Kidney glomerular epithelial cell (primary cell): ENCODE measurements at places on chromosomes 7 and 10.
A peak's percentile ranks its signal among the peaks of the same experiment; 100 is the strongest.

GRCh38 chr10:23197416-23197861, 5.3 kb downstream of the PTF1A start:
- DNase-seq: no peak

DNA sequence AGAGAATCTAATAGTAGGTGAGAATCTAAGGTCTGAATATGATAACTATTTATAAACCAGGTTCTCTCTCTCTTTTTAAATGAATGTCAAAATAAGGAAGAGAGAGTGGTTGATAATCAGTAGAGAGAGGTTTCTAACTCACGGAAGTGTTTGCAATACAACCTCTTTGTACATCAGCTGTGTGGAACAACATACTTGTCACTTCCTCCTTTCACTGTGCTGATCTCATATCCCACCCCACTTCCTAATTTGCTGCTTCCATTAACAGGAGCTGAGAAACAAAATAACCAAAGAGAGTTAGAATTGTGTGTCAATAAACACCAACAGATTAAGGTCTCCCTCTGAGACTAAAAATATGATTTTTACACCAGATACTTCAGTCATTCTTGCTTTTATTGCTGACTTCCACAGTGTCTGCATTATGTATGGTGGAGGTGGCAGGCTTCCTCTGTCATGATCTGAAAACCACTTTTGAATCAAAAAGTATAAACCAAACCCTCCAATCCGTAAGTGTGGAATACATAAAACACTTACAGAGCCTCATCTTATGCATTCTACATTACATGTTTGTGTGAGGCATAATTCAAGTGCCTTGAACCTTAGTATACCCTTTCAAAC, 25.0 kb downstream of the CACUL1 start:
- DNase-seq: no peak

- DNase-seq: no peak
Observed at GRCh38 chr7:30865821-30866220, 45.8 kb upstream of the AQP1 start.

- peak; percentile 58 for DNase-seq
Observed at GRCh38 chr7:46786221-46786954, 795.5 kb downstream of the TNS3 start.

- no peak for DNase-seq
Observed at GRCh38 chr7:96287559-96287958, 34.3 kb downstream of the SLC25A13 start.

- no peak for DNase-seq
Observed at GRCh38 chr7:150980663-150981062, 2.5 kb upstream of the KCNH2 start.

DNA sequence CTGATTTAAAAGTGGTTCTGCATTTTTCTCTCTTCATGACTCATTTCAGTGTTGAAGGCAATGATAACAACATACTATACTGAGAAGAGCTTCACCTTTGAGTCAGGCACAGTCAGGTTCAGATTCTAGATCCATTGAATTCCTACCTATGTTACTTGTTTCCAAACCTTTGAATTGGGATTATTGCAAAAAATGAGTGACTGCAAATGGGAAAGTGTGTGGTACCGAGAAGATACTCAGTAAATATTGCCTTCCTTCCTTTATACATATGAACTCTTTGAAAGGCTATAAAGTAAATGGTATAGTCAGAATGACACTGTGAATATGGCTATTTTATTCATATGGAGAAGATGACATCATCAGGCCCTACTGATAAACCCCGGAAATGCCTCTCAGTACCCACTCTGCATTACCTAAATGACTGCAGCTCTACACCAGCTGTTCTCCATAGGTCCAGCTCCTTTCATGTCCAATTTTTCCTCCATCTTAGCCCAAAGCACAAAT, 66.7 kb upstream of the FGL2 start:
- DNase-seq: peak; percentile 27

DNA sequence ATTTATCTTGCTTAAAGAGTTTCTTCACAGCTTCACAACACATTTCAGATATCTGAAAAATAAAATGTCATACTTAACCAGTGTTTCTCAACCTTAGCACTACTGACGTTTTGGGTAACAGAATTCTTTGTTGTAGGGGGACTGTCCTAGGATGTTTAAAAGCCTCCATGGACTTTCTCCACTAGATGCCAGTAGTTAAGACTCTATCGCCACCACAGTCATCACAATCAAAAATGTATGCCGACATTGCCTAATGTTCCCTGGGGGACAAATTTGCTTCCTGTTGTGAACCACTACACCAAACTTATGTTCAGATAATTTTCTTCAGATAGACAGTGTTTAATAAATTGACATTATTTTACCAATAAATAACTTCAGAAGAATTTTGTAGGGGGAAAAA, 13.4 kb downstream of the NOC3L start:
- no peak for DNase-seq

GRCh38 chr7:47605816-47606575, 24.1 kb upstream of the TNS3 start:
- no peak for DNase-seq

- no peak for DNase-seq
Observed at GRCh38 chr10:125163803-125164202, 3.4 kb upstream of the CTBP2 start.

DNA sequence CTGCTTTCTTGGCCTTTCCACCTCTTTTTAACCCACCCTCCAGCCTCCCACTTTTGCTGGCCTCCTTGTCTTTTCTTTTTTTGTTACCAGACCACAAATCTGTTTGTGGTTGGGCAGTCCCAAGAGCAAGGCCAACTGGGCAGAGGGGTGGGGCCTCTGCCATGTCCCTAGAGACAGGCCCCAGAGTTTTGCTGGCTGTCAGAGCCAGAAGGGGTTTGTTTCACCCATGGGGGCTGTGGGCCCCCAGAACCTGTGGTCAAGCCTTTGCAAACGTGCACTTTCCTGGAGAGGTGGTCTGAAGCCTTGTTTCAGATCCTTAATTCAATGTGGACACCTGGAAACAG, 10.3 kb downstream of the ZMIZ1 start:
- no peak for DNase-seq

DNA sequence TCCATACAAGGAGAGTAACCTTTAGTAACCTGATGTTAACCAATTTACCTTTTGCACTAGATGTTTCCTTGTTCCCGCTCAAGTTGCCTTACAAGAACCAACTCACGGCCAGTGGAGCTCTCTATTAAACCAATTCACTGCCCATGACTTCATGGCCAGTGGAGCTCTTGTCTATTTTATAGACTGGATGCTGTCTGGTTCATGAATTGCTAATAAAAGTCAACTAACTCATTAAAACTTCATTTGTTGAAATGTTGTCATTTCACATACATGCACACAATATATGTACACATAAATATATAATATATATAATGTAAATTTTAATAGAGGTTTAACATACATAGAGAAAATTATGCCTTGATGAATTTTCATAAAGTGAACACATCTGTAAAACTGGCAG, 216.3 kb downstream of the RNLS start:
- no peak for DNase-seq

DNA sequence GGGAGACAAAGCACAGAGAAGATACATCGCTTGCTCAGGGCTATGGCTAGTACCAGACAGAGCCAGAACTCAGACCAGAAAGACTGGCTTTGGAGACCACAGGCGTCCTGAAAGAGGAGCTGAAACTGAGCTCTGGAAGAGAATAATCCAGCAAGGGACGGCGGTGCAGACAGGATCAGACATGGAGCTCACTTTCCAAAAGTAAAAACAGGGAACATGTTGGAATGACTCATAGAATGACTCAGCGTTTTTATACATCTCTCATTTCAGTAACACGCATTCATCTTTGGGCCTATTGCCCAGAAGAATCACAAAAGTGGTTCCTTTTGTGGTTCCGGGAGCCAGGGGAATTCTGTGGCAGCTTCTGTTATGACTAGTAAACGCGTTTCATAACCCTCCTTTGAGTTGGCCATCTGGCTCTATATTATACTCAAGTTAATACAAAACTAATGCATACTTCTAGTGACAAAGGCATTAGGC, 37.2 kb downstream of the PLEKHS1 start:
- DNase-seq: peak; percentile 16

- DNase-seq: no peak
Observed at GRCh38 chr7:139643951-139644585, 120.6 kb downstream of the CLEC2L start.

- no peak for DNase-seq
Observed at GRCh38 chr10:103643381-103643780, 149.9 kb downstream of the NEURL1 start.

GRCh38 chr10:11143242-11143641, 125.6 kb downstream of the CELF2 start:
- DNase-seq: no peak

GRCh38 chr7:129689995-129690581, 78.6 kb downstream of the NRF1 start:
- DNase-seq: no peak
